Type B pancreatic cell (in vitro differentiated cells): ENCODE measurements at places on chromosomes 2 and 18. TPM values are rescaled to one million over a fixed set of nuclear protein-coding genes. Genes with fewer than 3 reads are reported as not detected.

The ZSCAN30 gene
- total RNA-seq: 12.5 and 17.3 TPM in 2 replicates

DNA sequence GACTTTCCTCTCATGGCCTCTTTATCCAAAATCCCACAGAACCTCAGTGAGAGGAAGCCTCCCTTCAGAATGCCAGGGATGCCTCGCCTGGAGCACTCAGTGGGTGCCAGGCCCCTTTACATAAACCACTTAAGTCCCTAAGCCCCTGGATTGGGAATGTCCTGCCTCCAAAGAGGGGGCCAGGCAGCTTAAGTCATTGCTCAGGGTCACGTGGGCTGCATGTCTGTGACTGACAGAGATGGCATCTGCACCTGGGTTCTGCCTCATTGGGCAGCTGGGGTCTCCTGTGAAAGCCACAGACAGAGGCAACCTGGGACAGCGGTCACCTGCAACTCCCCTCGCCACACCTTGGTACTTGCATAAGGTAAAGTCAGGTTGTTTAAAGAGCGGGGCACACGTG, 93.5 kb downstream of the MYT1L start:
- no peak overlapping the region for H3K4me3 ChIP-seq
- no peaks in the 10 kb centered on the region for H3K4me1 ChIP-seq
- H3K27ac ChIP-seq: no peak overlapping the region
- peaks cover 4% of the 10 kb centered on the region for H3K27me3 ChIP-seq
- H3K36me3 ChIP-seq: no peaks in the 10 kb centered on the region

DNA sequence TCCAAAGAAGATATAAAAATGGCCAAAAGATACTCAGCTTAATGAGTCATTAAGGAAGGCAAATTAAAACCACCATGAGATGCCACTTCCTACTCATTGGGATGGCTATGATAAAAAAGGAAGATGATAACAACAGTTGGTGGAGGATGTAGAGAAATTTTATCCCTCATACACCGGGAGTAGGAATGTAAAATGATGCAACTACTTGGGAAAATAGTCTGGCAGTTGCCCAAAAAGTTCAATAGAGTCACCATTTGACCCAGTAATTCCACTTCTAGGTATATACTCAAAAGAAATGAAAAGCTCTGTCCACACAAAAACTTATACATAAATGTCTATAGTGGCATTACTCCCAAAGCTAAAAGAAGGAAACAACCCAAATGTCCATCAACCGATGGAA, 10.1 kb upstream of the SULT1C2 start:
- H3K27me3 ChIP-seq: no peaks in the 10 kb centered on the region
- no peaks in the 10 kb centered on the region for H3K36me3 ChIP-seq
- H3K4me1 ChIP-seq: no peaks in the 10 kb centered on the region
- H3K27ac ChIP-seq: no peak overlapping the region
- H3K4me3 ChIP-seq: no peak overlapping the region

DNA sequence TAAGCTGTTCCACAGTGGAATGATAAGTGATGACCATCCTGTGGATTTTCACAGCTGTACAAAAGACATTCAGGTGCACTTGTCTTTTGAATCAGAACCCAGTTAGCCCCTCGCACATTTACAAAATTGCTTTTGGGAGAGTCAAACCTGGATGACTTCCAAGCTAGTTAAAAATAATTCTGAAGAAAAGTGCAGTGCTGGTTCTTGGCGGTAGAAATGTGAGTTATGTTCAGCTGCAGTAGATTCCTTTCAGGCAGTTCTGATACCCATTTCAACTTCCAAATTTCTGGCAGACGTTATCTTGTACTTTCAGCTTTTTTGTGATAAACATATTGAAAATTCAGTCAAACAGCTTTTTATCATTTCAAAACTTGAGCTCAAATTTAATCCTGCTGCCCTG, 324.7 kb downstream of the NRXN1 start:
- no peaks in the 10 kb centered on the region for H3K27me3 ChIP-seq
- H3K4me1 ChIP-seq: no peaks in the 10 kb centered on the region
- no peak overlapping the region for H3K27ac ChIP-seq
- no peak overlapping the region for H3K4me3 ChIP-seq
- DNase-seq: no peak
